ENCODE measurements at places on chromosomes 1 and 21. TPM values are rescaled to one million over a fixed set of nuclear protein-coding genes. Genes with fewer than 3 reads are reported as not detected.

Gene TRMT13
- total RNA-seq: 24.3 TPM

Gene RIMKLA
- 0.35 TPM for total RNA-seq

Gene PODN
- total RNA-seq: 6.5 TPM

Gene MPZ
- 8.2 TPM for total RNA-seq
